Putamen (tissue), 1 donor: ENCODE measurements at places on chromosomes 3 and 15.

DNA sequence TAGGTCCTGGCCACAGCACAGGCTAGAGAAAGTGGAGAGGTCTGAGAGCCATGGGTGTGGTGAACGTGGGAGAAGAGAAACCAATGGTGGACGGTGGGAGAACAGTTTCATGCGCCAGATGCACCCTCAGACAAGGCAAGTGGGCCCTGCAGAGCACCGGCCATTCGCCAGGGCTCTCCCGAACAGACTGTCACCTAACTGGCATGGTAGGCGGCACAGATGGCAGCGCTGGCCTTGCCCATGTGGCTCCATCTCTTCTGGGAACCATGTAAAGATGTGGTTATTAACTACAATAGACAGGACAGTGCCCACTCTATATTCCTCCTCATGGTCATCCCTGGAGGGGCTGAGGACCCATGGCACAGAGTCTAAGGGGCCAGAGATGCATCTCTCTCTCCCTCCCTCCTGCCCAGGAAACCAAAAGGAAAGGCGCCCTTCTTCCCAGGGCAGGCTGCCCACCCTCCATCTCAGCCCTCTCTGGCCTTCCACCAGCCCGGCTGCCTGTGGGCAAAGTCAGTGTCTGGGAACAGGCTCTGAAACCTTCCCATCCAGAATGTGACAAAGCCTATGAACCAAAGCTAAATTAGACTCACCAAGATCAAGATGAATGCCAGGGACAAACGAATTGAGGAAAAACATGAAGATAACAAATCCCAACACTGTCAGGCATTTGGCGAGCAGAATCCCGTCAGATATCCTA is 147.8 kb downstream of the OCA2 start:
- DNase-seq = no peak

- DNase-seq = no peak
Measured at GRCh38 chr15:69493406-69493805, 40.8 kb downstream of the RPLP1 start.

- no peak for DNase-seq
Measured at GRCh38 chr3:125037498-125038150, 18.2 kb downstream of the HEG1 start.

GRCh38 chr3:170159459-170159858 is 22.1 kb downstream of the PHC3 start:
- DNase-seq = no peak

- no peak for DNase-seq
Measured at GRCh38 chr3:137992592-137992991, 17.4 kb upstream of the CLDN18 start.

DNA sequence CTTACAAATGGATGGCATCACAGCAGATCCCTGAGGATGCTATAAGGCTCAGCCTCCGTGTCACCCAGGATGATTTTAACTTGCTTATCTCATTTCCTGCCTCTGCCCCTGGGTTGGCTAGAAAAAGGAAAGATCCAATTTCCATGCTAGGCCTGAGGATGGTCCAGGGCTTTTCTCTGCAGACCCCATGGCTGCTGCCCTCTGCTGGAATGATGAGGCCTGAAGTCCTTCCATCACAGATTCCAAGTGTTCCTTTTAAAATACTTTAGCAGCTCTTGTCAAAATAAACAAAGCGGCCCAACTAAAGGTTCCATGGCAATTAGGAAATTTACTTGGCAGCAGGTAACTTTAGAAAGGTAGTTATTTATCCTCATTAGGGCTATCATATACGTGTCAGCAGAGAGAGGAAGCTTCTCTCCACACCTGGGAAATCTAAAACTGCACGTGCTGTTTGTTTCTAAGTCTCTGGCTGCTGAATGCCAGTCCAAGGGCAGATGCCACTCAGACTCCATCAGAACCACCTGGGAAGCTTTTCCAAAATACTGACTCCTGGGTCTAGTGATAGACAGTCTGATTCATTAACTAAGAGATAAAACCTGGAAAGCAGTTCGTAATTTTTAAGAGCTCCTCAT is 401.9 kb upstream of the IL12A start:
- DNase-seq = no peak

- DNase-seq = no peak
Measured at GRCh38 chr3:15050405-15051092, 14.6 kb downstream of the MRPS25 start.

DNA sequence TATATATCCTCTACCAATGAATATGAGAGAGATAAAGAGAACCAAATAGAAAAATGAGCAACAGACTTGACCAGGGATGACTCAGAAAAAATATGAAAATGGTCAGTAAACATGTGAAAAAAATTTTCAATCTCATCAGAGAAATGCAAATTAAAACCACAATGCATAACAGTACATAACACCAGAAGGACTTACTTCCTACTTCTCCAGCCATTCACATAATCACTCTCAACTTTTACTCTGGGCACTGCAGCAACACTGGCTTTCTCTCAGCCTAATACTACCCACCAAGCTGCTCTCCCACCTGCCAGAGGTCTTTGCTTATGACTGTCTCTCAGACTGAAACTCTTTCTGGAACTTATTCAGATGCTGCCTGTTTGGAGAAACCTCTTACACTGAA is 49.4 kb downstream of the DPH6 start:
- DNase-seq = no peak

- DNase-seq = no peak
Measured at GRCh38 chr3:117192888-117193287, 483.3 kb downstream of the TUSC7 start.

DNA sequence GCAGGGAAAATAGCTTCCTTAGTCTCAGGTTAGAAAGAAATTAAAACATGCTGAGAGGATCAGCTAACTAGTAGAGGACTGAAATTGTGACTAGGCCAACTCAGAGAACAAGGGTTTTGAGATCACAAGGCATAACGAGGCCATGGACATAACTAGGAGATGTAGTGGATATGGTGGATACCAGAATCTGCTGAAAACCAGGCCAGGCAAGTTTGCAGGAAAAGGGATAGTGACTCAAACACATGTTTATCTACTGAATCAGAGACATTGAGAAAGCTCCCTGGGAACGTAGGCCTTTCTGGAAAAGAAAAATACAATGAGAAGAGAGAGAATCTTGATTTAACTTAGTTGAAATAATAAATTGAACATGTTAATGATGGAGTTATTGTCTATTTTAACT is 326.5 kb upstream of the GBE1 start:
- DNase-seq = no peak

GRCh38 chr3:149332771-149333170 is 665 bp downstream of the TM4SF18 start:
- DNase-seq = no peak

GRCh38 chr3:174776636-174777035 is 82.5 kb upstream of the NAALADL2 start:
- no peak for DNase-seq

DNA sequence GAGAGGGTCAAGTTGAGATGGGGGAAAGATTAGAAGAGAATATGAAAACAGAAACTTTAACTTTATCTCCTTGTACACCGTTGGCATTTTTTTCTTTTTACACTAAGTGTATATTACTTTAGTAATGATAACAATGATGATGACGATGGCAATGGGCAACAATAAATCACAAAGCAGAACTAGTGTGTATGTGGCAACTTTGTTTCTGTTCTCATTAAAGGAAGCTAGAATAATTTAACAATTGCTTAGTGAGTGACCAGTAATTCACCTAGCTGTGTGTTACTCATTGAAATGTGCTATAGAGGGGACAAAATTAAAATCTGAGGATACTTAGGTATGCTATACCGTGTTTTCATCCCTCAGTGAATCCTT is 318.5 kb upstream of the TBL1XR1 start:
- no peak for DNase-seq

- no peak for DNase-seq
Measured at GRCh38 chr15:78382114-78382880, 42.1 kb downstream of the CRABP1 start.

GRCh38 chr15:66707310-66708082 is 5.5 kb downstream of the SMAD6 start:
- no peak for DNase-seq

DNA sequence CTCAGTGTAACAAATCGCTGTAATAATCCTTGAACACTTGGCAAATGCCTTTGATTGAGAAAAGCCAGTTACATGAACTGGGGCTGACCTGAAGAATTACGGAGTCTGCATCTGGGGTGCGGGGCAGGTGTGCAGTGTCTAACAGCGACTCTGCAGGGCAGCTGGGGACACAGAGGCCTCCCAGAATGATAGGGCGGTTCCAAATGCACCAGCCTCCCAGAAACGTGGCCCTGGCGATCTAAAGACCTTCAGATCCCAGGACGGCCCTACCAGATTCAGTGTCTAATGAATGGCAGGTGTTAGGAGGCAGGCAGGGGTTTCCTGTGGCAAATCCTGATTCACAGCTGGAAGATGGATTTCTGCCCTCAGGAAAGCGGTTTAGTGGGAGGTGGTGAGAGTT is 100.5 kb upstream of the RGMA start:
- no peak for DNase-seq

DNA sequence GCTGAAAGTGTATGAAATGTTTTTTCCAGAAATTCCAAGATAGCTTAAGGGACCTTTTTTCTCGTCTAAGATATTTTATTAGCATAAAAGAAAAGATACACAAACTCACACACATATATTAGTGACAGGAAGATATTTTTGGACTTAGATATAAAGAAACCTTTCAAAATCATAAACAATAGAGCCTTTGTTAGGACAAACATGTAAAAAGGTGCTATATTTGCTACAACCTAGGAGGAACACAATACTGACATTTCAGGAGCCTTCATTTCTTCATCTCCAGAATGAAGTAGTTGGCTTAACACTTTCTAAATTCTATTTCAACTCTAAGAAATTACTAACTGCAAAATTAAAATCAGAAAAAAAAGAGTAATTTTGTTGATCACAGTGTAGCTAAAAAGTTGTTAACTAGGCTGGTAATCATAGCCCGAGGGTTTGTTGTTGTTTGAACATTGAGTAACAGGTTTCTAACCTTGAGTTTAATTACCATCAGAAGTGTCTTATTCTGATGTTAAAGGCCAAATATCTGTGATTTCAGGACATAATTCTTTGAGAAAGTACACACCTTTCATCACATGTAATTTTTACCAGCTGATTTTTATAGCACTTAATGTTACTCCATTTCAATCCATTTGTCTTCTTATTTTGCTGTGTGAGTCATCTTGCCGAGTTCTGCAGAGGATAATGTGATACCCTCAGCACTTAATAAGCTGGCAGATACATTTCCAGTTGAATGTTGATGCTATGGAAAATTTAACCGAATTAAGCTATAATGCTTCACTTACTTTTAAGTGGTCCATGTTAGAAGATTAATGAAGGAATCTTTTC is 97.3 kb downstream of the MBNL1 start:
- no peak for DNase-seq

GRCh38 chr3:10213156-10213792 is 35.0 kb upstream of the TATDN2 start:
- no peak for DNase-seq

GRCh38 chr3:29271475-29271874 is 9.4 kb upstream of the RBMS3 start:
- no peak for DNase-seq

DNA sequence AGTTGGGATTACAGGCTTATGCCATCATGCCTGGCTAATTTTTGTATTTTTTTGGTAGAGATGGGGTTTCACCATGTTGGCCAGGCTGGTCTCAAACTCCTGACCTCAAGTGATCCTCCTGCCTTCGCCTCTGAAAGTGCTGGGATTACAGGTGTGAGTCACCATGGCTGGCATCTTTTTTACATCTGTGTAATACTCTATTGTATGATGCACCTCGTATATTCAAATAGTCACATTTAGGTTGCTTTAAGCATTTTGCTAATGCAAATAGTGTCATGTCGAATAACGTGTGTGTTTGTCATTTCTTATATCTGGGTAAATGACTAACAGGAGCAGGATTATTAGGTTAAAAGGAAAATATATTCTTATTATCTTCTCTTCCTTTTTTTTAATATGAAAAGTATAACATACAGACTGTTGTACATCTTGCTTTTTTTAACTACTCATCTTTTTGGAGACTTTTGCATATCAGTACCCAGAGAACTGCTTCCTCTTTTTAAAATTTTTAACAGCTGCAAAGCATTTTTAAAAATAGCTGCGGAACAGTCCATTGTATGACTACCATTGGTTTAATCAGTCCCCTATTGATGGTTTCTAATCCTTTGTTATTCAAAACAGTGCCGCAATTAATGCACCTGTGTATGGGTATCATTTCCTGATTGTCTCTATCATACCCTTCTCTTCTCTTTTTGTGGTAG is 13.4 kb downstream of the SCAMP5 start:
- DNase-seq = no peak

- DNase-seq = no peak
Measured at GRCh38 chr15:85010071-85010385, 28.4 kb downstream of the PDE8A start.

GRCh38 chr3:134397755-134398154 is 23.5 kb upstream of the AMOTL2 start:
- DNase-seq = no peak

- DNase-seq = no peak
Measured at GRCh38 chr15:66110864-66111263, 142.7 kb downstream of the MEGF11 start.

GRCh38 chr15:62455441-62455921 is 290.4 kb upstream of the C2CD4B start:
- no peak for DNase-seq

- no peak for DNase-seq
Measured at GRCh38 chr3:29463304-29463703, 182.4 kb downstream of the RBMS3 start.

DNA sequence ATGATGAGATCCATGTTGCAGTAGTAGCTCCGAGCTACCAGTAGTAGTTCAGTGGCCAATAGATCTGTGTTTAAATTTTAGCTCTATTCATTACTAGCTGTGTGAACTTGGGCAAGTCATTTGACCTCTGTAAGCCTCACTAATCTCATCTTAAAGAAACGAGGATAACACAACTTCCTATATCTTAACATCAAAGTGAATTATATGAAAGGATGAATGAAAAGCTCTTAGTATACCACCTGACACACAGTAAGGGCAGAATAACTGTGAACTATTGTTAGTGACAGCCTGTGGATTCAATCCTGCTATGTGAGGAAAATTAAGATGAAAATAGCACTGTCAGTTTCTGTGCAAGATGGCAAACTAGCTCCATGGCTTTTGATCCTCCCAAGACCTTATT is 114.5 kb upstream of the PHLDB2 start:
- DNase-seq = no peak

DNA sequence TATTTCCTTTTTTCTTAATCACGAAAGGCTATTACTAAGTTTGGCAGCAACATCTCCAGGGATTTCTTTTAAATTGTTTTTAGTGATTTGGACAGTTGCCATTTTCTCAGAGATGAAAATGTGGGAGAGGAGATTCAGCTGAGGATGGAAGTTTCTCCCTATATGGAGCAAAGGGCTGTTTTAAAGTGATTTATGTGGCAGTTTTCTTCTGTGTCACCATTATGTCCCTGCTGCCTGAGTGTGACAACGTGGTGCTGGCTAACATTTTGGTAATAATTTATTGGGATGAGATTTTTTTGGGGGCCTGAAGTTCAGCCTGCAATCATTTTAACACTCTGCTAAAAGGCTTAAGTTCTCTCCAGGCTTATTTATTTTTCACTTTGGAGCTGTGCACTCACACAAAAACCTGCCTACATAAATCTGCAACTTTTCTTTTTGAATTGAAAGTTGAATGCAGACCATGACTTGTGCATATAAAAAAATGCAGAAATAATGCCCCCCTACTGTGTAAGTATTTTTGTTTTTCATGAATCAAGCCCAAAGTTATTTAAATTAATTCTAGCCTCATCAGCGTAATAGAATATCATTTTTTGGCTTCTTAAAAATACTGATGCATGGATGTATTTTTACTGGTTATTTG is 210.9 kb downstream of the ZIC1 start:
- DNase-seq = no peak

- no peak for DNase-seq
Measured at GRCh38 chr15:29695489-29696167, 126.6 kb downstream of the TJP1 start.
